ENCODE measurements at places on chromosomes 13 and 19.

GRCh38 chr13:48038761-48039160 is 1.2 kb downstream of the NUDT15 start:
- DNase-seq = no peak

DNA sequence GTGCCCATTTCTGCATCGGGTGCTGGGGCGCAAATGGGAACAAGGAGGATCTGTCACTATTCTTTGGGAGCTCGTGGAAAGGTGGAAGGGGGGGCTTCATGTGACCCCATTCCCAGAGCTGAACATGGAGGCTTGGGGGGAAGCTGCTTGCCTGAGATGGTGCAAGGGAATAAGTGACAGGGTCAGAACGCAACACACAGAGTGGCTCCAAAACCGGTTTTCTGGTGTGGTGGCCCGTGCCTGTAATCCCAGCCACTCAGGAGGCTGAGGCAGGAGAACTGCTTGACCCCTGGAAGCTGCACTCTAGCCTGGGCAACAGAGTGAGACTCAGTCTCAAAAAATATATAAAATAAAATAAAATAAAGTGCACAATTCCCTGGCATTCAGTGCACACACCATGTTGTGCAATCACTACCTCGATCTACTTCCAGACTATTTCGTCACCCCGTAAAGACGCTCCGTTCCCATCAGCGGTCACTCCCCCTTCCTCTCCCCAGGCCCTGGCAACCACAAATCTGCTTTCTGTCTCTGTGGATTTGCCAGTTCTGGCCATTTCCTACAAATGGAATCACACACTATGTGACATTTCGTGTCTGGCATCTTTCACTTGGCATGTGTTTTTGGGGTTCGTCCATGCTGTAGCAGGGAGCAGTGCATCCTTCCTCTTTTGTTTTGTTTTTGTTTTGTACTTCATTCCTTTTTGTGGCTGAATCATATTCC is 18.2 kb upstream of the COMP start:
- DNase-seq = no peak

DNA sequence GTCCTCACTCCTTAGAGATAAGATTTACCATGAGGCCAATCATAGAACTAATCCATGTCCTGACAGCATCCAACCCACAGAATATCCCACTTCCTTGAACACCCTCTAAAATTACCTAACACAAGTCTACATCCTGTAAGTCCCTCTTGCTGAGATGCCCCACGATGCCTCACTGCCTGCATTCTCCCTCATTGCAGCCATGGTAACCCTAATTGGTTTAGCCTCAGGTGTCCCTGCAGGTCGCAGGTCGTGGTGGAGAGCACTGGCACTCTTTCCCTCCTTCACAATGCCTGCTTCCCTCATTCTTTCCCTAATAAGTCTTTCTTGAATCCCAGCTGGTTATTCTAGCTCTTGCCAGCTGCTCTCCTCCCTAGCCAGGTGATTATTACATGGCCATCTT is 35.3 kb upstream of the MYO16 start:
- DNase-seq = no peak

DNA sequence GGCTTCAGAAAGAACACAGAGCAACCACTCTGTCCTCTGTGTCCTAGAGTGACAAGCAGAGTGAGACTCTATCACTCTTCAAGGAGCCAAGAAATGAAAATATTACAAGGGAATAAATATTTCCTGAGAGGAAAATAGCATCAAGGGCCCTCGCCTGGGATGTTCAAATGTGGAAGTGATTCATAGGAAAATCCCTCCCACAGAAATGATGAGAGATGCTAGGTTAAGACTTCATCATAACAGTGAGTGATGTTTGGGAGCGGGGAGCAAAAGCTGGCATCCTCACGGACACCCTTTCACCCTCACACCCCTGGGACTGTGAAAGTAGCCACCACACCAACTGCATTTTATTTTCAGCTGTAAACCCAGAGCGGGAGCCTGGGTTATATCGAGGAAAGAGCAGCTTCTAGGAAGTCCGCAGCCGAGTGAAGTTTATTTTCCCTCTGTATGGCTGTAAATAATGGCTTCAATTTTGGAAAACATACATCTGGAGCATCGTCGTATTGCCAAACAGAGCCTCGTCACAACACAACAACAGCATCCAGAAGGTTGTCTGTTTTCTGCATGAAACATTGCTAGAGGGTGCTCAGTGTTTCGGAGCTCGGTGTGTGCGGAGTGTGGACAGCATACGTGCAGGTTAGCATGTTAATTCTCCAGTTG is 54.8 kb downstream of the DLEU7 start:
- DNase-seq = no peak

DNA sequence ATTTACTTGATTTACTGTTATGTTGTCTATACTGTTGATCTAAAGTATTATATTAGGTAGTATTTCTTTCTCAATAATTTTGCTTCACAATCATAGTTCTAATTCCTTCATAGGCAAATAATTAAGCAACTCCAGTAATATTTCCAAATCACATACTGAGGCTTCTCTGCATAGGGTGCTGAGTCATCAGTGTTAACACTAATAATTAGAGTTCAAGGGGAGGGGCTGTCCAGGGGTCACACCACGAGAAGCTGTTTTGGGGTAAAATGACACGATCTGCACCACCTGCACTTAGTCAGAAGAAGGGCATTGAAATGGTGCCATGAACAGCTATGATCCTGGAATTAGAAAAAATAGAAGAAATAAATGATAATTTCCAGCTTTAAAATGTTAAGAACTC is 1230.9 kb upstream of the SLC10A2 start:
- DNase-seq = no peak

- DNase-seq = no peak
These were observed 4.9 kb downstream of the FPR1 start for GRCh38 chr19:51746731-51747130.

DNA sequence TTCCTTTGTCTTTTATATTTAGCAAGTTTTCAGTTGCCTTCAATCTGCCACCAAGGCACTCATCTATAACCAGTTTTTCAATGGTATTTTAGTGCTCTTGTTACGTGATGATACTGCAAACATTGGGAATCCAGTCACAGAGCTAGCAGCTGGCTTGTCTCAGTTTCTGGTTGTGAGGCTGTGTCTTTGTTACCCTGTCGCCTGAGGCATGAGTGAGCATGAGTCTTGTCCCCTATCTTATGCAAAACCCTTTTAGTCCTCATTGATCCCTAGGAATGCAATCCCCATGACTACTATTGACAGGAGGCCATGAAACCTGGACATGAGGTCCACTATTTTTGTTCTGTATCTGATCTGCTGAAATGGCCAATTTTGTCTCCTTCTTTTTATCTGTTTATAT is 391.0 kb downstream of the LMO7 start:
- no peak for DNase-seq

Measured in SK-N-MC (cell line).